8988T (cell line): ENCODE measurements at places on chromosomes 1 and 21.

DNA sequence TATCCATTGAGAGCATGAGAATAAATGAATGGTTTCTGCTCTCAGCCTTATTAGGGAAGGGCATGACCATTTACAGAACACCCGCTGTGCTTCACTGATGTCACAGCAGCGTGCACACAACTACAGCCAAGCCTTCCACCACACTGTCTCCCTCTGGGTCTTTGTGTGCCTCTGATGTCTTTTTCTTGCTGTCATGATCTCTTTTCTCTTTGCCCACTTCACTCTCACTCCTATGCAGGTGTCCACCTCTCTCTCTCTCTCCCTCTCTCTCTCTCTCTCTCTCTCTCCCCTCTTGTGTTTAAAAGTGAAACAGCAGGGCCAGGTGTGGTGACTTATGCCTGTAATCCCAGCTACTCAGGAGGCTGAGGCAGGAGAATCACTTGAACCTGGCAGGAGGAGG is 232.5 kb upstream of the JUN start:
- DNase-seq, result no peak

DNA sequence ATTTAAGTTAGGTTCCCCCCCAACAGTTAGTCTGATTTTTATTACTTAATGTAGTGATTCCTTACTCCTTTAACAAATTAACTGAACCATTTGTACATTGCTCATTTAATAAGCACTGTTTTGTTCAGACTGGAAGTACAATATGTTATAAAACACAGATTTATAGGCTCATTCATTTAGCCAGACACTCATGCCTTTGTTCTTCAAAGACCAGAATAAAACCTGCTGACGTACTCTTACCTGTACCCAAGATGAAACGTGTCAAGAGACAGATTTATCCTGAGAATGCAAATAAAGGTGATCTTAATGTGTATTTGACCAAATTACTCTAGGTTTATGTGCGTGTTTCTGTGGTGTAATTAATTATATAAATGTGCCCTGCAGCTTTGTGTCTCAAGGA is 92.8 kb downstream of the INTS7 start:
- DNase-seq, result no peak

GRCh38 chr1:208256091-208256490 is 11.9 kb upstream of the PLXNA2 start:
- no peak for DNase-seq

DNA sequence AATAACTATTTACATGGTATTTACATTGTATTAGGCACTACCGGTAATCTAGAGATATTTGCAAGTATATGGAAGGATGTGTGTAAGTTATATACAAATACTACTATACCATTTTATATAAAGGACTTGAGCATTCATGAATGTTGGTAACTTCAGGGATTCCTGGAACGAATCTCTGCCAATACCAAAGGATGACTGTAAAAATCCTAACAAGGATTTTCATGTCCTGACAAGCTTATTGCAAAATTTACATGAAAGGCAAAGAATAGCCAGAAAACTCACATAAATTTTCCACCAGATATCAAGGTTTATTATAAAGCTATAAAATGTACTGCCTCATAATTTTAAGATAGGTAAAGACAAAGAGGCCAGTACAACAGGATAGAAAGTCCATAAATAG is 325.2 kb upstream of the NRIP1 start:
- DNase-seq, result no peak

- DNase-seq, result no peak
Observed at GRCh38 chr1:75707191-75707590, 17.3 kb upstream of the ACADM start.

GRCh38 chr1:169044971-169045370 is 61.5 kb upstream of the ATP1B1 start:
- DNase-seq, result no peak

DNA sequence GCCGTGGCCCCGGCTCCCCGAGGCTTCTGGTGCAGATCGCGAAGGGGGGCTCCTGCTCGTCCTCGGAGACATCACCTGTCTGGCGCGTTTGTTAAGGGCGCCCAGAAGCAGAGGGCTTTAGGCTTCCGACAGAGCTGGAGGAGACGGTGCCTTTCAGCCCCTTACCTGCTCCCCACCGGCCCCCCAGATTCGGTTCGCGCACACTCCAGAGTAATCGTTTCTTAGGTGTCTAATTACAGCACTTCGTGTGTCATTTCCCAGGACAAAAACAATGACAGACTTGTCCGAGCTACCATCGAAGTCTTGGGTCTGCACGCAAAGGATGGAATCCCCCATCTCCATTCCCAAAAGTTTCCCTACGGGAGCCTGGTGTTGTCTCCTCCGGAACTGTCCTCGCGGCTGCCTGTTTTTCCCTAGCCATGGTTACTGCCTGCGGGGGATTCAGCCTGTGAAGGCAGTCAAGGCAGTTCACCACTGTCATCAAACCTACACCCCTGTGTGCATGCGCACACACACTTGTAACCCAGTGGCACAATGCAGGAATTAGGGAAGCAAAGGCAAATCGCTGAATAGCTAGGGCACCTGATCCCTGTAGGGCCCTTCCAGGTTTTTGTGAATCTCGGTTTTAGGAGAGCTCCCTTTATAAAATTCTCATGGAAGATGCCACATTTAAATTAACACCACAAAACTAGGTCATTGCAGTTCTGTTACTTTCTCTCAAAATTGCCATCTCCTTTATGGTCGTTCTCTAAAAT is 738 bp upstream of the CDC42BPA start:
- DNase-seq, result peak; percentile 57

- DNase-seq, result no peak
Observed at GRCh38 chr1:206020393-206021007, 3.2 kb downstream of the CTSE start.

GRCh38 chr1:176033881-176034280 is 173.2 kb downstream of the COP1 start:
- no peak for DNase-seq

GRCh38 chr1:1510912-1511532 is 940 bp upstream of the ATAD3A start:
- DNase-seq, result no peak

GRCh38 chr1:64920941-64921589 is 45.3 kb downstream of the JAK1 start:
- no peak for DNase-seq

DNA sequence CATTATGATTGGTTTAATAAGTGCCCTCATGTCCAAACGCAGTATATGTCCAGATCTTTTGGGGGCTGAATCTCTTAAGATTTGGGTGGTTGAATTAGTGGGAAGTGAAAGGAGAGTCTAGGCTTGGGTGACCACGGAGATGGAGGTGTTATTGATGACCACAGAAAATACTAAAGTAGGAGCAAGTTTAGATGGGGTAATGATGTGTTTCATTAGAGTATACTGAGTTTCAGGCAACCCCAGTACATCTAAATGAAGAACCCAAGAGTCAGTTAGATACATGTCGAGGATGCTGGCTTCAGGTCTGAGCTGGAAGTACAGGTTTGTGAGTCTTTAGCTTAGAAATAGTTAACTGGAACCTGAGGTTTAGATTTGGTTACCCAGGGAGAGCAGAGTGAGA is 6.5 kb upstream of the ZZZ3 start:
- no peak for DNase-seq

- no peak for DNase-seq
Observed at GRCh38 chr21:18603261-18603660, 199.7 kb upstream of the TMPRSS15 start.

DNA sequence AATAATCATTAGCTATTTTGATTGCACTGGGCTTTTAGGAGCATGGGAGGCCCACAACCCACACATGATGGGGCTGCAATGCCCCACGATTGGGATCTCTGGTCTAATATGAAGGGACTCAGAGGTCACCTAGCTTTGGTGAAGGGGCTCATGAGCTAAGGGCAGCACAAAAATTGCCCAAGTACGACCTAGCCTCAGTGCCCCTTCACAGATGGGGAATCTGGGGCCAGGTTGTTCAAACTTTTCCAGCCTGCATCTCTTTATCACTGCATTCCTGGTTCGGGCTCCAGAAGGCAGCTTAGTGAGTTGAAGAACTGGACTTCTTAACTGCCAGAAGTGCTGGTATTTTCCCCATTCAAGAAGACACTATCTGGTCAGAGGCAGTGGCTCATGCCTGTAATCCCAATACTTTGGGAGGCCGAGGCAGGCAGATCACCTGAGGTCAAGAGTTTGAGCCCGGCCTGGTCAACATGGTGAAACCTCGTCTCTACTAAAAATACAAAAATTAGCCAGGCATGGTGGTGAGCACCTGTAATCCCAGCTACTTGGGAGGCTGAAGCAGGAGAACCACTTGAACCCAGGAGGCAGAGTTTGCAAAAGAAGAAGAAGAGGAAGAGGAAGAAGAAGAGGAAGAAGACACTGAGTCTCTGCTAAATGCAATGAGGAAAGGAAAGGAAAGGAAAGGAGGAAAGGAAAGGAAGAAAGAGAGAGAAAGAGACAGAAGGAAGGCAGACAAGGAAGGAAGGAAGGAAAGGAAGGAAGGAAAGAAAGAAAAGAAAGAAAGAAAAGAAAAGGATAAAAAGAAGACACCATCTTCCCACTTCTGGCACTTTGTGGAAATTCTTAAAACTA is 258.5 kb upstream of the IRF2BP2 start:
- no peak for DNase-seq

DNA sequence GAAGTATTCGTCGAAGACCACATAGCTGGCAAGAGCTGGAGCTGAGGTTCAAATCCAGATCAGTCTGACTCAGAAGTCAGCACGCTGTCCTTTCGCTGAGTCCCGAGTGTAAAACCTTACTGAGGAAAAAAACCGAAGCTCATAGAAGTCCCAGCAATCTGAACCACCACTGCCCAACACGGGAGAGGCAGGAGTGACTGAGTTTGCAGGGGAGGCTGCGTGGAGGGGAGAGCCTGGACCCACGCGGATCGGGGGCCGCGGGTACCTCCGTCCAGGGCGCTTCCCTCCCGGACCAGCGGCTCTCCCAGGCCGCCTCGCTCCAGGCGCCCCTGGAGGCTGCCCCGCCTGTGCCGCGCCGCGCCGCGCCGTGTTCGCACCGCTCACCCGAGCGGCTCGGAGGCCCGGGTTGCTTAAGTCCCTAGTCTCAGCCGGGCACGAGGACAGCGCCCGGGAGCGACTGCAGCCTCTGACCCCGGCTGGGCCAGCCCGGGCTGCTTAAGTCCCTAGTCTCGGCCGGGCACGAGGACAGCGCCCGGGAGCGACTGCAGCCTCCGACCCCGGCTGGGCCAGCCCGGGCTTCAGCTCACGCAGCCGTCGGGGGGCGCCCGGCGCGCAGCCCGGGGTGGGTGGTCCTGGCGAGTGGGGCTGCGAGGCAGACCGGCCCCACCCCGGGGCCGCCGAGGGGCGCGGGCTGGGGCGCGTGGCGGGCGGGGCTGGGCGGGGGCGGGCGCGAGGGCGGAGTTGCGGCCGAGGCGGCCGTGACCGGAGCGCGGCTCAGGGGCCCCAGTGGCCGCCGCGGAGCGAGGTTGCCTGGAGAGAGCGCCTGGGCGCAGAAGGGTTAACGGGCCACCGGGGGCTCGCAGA is at the start of gene ADAMTSL4:
Gene ADAMTSL4, plus strand, starts transcription at position 777 of the 864 bp plus-strand sequence. CDS start 2,881 bp downstream, outside the sequence.
- DNase-seq, result peak; percentile 82

DNA sequence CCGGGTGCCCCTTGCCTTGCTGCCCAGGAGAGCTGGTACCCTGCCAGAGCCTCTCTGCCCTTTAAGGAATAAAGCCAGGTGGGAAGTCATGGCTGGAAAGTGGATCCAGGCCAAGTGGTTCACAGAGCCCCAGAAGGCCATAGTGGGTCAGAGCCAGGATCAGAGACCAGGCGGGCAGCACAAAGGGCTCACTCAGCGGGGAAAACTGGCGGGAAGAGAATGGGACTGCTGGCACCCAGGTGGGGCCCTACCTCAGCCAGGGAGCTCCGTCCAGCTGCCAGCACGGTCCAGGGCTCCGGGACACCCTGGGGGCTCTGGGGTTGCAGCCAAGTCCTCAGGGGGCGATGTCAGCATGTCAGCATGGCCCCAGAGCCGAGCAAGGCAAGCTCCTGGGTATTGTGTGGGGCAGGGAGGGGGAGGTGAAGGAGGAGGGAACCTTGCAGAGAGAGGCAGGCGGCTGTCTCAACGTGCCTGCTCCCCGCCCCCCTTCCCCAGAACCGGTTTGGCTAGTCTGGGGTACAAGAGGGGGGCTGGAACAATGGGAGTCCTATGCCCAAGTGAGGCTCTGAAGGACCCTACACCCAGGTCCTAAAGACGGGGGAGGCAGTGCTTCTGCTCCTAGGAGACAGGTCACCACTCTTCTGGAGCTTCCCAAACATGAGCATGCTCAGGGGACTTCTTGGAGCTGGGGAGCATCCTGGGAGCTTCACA is at the start of gene ARHGEF19:
Gene ARHGEF19, minus strand, starts transcription at position 402 of the 711 bp plus-strand sequence. CDS start 3,598 bp downstream, outside the sequence.
- no peak for DNase-seq

DNA sequence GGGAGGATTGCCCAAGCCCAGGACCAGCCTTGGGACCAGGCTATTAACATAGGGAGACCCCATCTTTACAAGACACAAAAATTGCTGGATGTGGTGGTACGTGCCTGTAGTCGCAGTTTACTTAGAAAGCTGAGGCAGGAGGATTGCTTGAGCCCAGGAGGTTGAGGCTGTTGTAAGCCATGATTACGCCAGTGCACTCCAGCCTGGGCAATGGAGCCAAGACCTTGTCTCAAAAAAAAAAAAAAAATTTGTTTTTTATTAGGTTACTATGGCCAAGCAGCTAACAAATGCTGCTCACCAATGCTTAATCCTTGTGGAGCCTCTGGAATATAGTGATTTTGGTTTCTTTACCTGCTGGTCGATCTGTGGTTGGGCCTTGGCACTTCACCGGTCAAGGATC is 8.8 kb downstream of the ARID1A start:
- no peak for DNase-seq

DNA sequence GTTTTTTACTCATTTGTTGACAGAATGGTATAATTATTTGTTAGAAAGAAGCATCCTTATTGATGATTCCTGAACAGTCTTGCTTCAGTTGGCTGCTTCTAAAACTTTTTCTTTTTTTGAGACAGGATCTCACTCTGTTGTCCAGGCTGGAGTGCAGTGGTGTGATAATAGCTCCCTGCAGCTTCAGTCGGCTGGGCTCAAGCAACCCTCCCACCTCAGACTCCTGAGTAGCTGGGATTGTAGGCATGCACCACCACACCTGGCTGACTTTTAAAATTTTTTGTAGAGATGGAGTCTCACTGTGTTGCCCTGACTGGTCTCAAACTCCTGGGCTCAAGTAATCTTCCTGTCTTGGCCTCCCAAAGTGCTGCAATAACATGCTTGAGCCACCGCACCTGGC is 38.8 kb downstream of the MACF1 start:
- DNase-seq, result no peak

GRCh38 chr1:108592030-108592759 is 32.3 kb downstream of the EEIG2 start:
- no peak for DNase-seq

- no peak for DNase-seq
Observed at GRCh38 chr1:207423560-207424292, 30.4 kb upstream of the CR2 start.

- no peak for DNase-seq
Observed at GRCh38 chr1:193435781-193436180, 249.4 kb upstream of the B3GALT2 start.

- no peak for DNase-seq
Observed at GRCh38 chr21:25107708-25108107, 499.6 kb downstream of the MRPL39 start.

GRCh38 chr1:72037745-72038343 is 244.5 kb downstream of the NEGR1 start:
- DNase-seq, result no peak

- no peak for DNase-seq
Observed at GRCh38 chr1:115076384-115076915, 12.9 kb downstream of the TSPAN2 start.
